Stomach (tissue), 19 donors: ENCODE measurements at places on chromosomes 7 and 10. TPM values are rescaled to one million over a fixed set of nuclear protein-coding genes. Genes with fewer than 3 reads are reported as not detected.

The LRRD1 gene
- total RNA-seq: not detected

The ELFN1 gene
- total RNA-seq: not detected

The MINDY3 gene
- total RNA-seq: 7.6 TPM

The CUZD1 gene
- 0.55 TPM for total RNA-seq
